ENCODE measurements at places on chromosomes 4 and X.

DNA sequence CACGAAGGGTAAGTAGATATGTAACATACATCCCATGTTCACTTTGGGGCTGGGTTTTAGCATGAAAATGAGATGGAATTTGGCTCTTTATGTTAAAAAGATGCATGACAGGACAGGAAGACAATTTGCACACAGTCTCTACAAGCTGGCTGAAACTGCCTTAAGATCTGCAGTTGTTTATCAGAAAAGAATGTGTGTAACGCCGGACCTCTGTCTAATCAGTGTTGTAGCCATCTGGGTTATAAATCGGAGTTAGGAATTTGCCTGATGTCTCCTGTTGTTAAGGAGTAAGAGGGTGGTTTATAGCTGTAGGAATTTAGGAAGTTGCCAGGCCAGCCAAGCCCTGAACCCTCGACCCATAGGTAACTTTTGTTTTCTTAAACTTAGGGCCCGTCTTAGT lies 562.9 kb upstream of the FAT1 start:
- DNase-seq = no peak

DNA sequence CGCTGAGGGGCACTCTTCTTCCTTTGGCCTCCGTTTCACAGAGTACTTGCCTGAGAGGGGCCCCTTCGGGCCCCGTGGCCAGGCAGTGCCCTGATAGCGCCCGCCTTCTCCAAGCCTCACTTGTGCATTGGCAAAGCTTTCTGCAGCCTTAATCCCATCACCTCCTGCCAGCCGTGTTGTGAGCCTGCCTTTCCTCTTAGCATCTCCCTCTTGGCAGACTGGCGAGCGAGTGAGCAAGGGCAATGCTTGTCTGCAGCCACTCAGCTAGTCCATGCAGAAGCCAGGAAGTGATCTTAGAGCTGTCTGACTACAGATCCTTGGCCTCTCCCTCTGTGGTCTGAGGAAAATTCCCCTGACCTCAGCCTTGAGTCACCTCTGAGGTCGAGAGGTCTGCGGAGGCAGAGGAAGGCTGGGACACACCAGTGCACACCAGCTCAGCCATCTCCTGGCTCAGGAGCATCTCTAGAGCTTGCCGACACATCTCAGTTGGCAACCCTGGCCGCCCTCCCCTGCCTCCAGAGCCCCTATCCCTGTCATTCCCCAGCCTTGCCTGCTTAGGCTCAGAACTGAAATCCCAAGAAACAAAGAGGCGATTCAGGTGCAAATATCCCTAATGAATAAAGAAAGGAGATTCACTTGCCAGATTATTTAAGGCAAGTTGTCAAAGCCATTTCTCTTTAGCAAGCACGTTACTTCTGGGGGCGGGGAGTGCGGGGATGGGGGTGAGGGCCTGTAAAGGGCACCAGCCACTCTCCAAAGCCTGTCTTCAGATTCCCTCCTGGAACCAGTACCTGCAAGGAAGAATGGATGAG lies 143.5 kb upstream of the MAMLD1 start:
- no peak for DNase-seq

- no peak for DNase-seq
Measured at GRCh38 chr4:139603576-139604410, 47.8 kb upstream of the SETD7 start.

DNA sequence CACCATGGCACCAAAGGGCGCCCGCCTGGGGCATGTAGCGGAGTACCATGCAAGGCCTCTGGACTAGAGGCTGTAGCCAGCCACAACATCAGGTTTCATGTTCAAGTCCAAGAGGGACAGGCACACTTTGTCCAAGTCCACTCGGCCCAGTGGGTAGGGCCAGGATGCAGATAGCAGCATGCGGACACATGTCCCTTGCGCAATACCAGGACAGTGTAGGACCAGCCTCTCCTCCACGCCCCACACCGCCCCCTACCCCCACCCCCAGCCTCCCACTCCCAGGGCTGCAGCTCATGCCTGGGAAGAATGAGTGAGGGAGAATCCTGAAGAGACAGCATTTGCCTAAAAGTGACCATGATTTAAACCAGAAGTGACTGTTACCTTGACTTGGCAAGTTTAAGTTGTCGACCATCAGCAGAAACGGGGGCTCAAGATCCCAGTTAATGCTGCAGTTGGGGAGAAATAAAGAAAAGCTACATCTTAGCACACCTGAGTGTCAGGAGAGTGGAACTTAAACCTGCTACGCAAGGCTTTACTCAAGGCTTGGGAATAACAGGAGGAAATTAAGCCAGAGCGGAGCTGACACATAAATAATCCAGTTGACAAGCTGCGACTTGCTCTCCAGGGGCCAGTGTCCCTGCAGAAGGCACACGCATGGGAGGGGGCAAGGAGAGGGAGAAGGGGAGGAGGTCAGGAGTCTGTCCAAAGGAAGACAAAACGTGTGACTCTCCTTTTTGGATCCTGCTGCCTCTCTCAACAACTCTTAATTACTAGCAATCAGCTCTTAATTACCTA lies 221.7 kb downstream of the BCOR start:
- no peak for DNase-seq

DNA sequence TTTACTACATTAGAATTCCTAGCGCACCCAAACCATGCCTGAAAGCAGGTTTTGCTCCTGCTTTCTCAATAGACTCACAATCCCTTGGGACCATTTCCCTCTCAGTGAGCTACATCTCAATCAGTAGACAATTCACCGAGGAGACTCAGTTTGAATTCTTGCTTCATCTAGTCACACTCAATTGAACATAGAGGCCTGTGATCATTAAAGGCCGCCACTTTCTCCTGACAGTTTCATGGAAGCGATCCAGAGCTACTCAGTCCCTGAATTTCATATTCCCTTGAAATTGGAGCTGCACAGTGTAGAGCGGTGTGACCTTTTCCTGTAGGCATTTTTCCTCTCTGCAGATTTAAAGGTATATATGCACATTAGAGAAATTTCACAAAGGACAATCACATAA lies 193.9 kb upstream of the SPOCK3 start:
- DNase-seq = no peak

- no peak for DNase-seq
Measured at GRCh38 chrX:131513159-131513914, 30.5 kb upstream of the OR13H1 start.

GRCh38 chr4:81142744-81143143 lies 72.3 kb downstream of the PRKG2 start:
- no peak for DNase-seq

- DNase-seq = no peak
Measured at GRCh38 chr4:149923736-149924135, 108.1 kb upstream of the IQCM start.

DNA sequence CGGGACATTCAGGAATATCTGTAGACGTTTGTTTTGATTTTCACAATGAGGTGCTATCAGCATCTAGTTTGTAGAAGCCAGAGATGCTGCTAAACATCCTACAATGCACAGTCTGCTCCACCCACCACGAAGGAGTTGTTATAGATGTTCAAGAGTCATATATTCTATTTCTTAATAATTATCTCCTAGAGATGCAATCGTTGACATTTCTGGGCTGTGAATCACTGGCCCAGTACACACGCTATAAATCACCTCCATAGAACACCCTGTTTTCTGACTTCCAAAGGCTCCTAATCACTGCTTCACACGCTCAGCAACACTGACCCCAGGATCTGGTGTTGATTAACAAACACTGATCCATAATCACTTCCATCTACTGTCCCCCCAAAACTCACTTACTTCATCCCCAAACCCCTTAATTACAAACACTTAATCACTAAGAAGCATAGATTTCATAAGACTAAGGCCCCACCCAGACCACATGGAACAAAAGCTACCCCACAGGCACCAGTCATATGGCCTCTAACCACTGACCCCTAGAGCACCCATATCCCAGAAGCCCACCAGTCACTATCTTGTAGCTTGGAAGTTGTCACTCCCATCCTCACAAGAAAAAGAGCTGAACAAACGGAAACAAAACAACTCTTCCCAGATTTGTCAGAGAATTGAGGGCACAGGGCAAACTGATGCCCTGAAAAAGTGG lies 31.7 kb upstream of the ZNF41 start:
- DNase-seq = no peak

- no peak for DNase-seq
Measured at GRCh38 chr4:98905839-98906238, 23.1 kb downstream of the EIF4E start.

DNA sequence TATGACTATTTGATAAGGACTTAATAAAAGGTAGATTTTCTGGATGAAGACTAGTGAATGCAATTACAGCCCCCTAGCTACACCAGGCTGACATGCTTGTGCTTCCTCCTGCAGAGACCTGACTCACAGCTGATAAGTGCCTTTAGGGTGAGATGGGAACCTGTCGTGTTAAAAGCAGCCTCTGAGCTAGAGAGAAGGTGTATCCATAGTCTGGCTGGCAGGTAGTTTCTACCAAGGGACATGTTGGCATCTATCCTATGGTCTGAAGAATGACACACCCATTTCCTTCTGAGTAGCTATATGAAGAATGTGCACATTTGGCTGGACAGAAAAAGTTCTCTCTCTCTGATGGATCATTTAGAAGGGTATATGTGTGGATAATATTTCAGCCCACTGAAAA lies 64.1 kb downstream of the PARM1 start:
- no peak for DNase-seq

DNA sequence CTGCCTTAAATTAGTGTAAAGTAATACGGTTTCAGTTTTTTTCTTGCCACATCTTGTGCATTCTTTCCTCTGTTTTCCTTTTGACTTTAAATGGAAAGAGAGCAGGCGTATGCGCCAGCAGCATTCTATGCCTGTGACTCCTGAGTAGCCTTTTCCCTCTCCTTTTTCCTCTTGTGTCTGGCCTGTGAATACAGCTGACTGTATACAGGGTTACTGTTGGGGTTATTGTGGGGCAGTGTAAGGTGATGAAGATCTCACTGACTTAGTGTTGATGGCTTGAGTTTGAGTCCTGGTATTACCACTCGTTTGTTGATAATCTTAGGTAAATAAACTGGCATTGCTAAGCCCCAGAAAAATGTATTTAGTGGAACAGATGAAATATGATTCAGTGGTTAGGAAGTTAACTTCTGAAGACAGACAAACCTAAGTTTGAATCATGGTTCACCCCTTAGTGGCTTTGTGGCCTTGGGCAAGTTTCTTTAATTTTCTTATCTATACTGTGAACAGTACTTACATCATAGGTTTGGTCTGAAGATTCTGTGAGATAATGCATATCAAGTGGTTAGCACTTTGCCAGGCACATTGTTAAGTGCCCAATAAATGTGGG lies 105.1 kb downstream of the FNIP2 start:
- peak; percentile 5 for DNase-seq

- no peak for DNase-seq
Measured at GRCh38 chr4:1458581-1458980, 52.3 kb upstream of the NKX1-1 start.

- no peak for DNase-seq
Measured at GRCh38 chr4:6416518-6417286, 55.7 kb downstream of the PPP2R2C start.

Measured in T1000 (cell line).